ENCODE measurements at places on chromosomes 5 and 9. TPM values are rescaled to one million over a fixed set of nuclear protein-coding genes. Genes with fewer than 3 reads are reported as not detected.
A peak's percentile ranks its signal among the peaks of the same experiment; 100 is the strongest.

DNA sequence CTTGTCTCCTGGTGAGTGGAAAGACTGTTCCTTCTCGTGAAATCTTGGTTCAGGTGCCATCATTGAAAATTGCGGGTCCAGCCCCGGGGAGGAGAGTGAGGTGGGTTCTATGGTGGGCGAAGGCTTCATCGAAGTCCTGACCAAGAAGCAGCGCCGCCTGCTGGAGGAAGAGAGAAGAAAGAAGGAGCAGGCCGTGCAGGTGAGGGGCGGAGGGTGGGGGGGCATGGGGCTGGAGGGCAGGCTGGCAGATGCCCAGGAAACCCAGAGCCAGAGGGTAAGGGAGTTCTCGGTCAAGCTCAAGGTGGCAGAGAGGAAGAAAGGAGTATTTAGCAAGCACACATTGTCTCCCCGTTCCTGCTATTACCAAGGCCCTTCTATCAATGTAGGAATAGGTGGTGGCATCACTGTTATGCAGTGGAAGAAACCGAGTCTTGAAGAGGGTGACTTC, 24.3 kb upstream of the POMT1 start:
- DNase-seq: no peak

DNA sequence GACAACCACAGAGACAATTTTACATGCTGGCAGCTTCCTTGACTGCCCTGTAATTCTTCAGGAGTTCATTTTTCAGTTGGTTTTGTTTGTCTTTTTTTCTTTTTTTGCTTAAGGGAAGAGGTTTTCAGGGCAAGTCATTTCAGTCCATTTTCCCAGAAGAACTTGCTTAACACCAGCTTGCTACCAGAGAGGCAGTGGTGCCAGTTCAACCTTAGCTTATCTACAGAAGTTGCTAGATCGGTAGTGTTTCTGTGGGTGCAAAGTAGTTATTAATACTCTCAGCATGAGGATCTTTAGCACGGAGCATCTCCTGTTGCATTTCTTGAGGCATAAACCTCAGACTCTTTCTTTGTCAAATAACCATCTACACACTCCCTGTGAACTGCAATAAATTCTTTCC, 1.1 kb downstream of the SPEF2 start:
- DNase-seq: no peak

GRCh38 chr9:27329291-27329690, 32.3 kb upstream of the EQTN start:
- no peak for DNase-seq

DNA sequence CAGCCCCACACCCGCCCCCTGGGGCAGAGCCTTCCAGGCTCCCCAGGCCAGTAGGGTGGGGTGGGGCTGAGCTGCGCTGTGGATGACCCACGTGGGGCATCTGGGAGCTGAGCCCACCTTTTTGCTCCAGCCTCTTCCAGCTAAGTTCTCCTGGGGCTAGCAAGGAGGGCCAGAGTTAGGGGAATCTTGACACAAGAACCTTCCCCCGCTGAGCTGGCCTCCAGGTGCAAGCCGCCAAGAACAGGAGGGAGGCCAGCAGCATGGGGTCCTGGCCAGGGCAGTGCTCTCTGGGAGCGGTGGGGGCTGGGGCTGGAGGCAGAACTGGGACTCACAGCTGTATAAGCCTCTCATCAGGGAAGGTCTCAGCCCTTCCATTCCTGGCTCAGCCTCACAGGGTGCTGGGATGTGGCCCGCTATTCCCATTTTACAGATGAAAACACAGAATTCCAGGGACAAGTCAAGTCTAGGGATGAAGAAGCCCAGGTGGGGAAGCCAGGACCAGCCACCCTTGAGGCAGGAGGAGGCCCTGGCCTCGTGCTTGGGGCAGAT, 21.5 kb downstream of the SARDH start:
- DNase-seq: no peak

DNA sequence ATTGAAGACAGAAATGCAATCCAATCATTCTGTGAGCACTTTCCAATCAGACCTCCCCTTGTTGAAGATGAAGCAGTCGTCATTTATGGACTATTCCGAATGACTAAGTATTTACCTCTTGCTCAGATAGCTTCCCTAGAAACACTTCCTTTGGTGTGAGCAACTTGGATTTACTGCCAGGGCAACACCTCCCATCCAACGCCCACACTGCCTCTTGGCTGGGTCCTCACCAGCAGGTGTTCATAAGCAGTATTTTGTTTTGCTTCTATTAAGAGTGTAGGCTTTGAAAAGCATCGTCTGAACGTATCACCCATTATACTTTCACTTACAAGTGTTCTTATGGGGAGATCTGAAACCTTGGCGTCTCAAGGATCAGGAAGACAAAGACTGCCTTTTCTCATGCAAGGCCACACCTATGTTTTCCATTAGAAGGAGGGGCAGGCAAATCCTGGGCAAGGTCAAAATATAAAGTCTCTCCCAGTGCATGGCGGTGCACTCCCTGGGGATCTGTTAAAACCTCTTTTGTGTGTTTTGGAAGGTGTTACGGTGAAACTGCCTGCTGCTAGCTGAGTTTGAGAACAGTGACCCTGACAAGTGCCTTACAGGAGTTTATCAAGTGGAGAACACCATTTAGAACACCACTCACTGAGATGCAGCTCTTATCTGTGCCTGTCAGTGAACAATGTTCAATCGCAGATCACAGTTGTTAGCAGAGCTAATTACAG, 10.6 kb upstream of the MARCHF3 start:
- DNase-seq: no peak

DNA sequence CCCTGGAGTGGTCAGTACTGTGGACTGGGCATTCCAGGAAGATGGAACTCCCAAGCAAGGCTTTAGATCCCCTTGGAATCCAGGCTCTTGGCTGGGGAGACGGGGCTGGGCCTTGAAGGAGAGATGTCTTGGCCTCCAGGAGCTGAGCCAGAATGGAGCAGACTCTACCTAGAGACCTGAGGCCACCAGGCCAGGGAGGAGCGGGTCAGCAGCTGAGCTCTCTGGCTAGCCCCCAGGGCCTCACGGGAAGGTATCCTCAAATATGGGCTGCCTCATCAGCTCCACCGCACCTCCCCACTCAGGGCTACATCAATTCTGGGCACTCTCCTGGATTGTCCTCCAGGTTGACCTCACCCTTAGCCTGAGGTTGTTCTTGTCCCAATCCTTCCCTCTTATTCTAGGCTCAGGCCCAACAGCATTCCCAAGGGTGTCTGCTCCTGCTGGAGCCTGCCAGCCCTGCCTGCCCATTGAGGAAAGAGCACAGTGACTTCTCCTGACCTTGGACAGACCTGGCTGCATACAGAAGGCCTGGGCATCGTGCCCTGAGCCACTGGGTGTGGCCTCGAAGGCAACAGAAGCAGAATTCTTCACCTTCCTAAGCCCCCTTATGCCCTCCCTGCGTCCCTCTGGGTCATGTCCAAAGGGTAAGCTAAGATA, 3.0 kb upstream of the PDLIM4 start:
- DNase-seq: no peak

DNA sequence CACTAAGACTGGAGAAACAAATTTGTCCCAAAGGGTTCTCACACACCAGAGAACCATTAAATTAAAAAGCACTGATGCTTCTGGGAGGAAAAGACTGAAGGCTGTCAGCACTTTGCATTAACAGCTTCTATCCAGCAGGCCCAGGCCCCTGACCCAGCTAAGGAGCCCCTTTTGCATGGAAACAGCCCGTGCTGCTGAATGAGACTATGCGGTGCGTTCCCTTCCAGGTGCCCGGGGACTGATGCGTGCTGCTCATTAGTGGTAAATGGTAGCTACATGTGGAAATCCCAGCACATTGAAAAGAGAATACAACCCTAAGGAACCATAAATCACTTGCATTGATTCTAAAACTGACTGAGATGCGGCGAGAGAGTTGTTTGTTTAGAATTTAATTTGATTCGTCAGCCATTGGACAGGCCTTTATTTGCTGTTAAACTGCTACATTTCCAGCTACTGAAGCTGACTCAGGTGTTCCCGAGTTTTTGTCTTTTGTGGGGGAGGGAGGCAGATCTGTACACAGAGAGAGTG, 351.0 kb upstream of the SLC24A2 start:
- DNase-seq: no peak

DNA sequence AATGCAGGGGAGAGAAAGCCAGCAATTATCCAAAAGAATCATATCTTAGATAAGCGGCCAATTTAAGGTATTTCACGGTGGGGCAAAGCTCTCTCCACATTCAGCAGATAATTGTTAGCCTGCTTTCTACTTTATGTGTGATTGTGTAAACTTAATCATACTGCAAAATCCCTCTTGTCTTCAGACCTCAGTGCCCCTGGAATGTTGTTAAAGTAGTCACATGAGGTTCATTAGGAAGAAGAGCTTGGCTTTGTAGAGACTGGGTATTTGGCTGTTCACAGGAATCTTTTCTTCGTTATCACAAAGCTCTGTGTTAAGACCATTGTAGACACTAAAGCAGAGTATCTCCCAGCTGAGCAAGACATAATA, 127.0 kb downstream of the RFK start:
- DNase-seq: no peak

- DNase-seq: no peak
Measured at GRCh38 chr9:91930475-91930874, 19.6 kb downstream of the ROR2 start.

DNA sequence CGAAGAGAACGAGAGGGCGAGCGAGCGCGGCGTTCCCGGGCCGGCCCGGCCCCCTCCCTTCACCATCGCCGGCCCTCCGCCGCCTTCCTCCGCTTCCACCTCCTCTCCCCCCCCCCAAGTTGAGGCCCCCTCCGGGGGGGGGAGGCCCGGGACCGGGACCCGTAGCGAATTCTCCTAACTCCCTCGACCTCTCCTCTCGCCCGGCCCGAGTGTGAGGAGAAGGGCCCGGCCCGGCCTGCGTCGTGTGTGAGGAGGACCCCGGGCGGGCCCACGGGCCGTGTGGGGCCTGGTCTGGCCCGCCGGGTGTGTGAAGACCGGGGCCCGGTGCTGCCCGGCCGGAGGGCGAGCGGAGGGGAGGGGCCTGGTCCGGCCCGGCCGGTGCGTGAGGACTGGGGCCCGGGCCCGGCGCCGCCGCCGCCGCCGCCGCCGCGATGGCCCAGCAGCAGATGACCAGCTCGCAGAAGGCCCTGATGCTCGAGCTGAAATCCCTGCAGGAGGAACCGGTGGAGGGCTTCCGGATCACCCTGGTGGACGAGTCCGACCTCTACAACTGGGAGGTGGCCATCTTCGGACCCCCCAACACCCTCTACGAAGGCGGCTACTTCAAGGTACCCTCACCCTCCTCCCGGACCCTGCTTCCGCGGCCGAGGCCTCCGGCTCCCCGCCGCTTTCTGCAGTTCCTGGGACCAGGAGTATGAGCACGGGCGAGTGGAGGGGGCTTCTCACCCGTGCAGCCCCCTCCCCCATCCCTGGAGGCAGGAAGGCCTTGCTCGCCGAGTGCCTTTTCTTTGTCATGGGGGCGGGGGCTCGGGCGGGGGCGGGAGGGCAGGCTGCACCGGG, 587 bp downstream of the UBE2R2 start:
- peak; percentile 75 for DNase-seq

The MSX2 gene
- not detected for polyA plus RNA-seq

The UGT3A2 gene
- not detected for polyA plus RNA-seq

The PCDHGC4 gene
- not detected for polyA plus RNA-seq

The ZNF454 gene
- polyA plus RNA-seq: not detected

Measured in CD14-positive monocyte (primary cell).